Midbrain (tissue), 1 donor: ENCODE measurements at places on chromosomes 6 and 20.

- DNase-seq = no peak
Observed at GRCh38 chr6:71457929-71458328, 169.3 kb downstream of the OGFRL1 start.

DNA sequence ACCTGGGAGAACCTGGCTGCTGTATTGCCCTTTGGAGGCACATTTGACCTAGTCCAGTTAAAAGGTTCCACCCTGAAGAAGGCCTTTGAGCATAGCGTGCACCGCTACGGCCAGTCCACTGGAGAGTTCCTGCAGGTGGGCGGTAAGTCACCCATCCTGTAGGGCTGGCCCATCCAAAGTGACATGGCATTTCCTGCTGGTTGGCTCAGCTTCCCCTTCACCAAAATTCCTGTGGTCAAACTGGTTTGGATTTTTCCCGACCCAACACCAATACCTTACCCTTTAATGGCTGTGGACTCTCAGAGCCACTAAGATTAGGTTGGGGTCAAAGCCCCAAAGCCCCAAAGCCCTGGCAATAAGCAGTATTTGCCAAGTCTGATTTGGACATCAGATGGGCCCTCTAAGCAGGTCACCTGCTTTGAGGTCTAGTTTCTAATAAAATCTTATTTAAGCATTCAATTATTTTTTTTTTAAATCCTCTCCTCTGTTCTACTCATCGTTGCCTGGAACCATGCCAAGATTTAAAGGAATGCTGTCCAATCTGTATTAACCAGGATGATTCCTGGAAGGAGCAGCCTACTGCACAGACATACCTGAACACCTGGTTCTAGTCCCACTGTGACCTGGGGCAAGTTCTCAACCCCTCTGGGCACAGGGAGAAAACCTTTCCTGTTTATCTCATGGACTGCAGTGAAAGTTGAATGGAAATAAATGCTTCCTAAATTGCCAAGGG is 40.8 kb downstream of the NT5E start:
- no peak for DNase-seq

- DNase-seq = no peak
Observed at GRCh38 chr20:49559411-49560081, 8.4 kb downstream of the PTGIS start.

- DNase-seq = no peak
Observed at GRCh38 chr6:95581073-95581472, 3.7 kb downstream of the MANEA start.

- no peak for DNase-seq
Observed at GRCh38 chr20:13223736-13224520, 2.9 kb downstream of the ISM1 start.

- no peak for DNase-seq
Observed at GRCh38 chr6:23089981-23090380, 520.6 kb downstream of the HDGFL1 start.

DNA sequence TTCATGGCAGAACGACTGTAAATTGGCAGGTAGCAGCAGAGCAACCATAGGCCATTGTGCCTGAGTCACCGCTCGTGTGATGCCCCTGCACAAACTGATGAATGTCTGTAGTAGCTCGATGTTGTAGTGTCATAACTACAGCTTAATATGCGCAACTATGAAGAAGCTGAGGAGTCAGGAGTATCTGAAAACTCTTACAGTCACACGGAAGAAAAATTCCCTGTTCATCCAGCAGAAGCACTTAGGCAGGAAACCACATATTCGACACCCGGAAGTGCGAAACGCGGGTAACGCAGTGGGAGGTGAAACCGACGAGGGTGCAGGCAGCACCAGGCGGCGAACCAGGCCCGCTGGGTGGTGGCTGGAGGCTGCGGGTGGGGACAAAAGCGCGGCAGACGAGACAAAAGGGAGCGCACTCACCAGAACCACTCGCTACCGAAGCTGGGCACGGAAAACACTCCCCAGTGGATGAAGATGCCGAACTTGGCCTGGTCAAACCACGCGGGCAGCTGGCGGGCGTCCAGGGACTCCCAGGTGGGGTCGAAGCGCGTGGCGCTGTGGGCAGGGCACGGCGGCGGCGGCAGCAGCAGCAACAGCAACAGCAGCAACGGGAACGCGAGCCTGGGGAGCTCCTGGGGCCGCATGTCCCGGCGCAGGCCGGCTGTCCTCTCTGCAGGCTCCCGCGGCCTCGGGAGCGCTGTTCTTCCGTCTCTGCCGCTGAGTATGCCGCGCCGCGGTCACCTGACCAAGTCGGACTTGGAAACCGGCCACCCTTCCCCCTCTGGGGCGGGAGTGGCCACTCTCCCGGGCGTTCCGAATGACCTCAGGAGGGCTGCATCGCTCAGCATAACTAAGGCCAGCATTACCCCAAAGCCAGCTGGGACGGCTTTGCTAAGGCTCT is at the start of gene FUCA2:
Gene FUCA2 (minus strand): TSS at position 730 of the 901 bp plus-strand sequence. CDS start 86 bp downstream, at position 644.
- peak; percentile 90 for DNase-seq

GRCh38 chr20:56244259-56244658 is 4.3 kb upstream of the MC3R start:
- no peak for DNase-seq

- DNase-seq = no peak
Observed at GRCh38 chr20:1621316-1621715, 1.5 kb upstream of the SIRPB1 start.

- no peak for DNase-seq
Observed at GRCh38 chr6:165077876-165078275, 231.5 kb downstream of the C6orf118 start.
